ENCODE measurements at places on chromosomes 4 and X.

- DNase-seq, result no peak
Observed at GRCh38 chr4:80532674-80533333, 197.3 kb downstream of the CFAP299 start.

GRCh38 chrX:148659481-148659880 is 159.1 kb downstream of the AFF2 start:
- DNase-seq, result no peak

DNA sequence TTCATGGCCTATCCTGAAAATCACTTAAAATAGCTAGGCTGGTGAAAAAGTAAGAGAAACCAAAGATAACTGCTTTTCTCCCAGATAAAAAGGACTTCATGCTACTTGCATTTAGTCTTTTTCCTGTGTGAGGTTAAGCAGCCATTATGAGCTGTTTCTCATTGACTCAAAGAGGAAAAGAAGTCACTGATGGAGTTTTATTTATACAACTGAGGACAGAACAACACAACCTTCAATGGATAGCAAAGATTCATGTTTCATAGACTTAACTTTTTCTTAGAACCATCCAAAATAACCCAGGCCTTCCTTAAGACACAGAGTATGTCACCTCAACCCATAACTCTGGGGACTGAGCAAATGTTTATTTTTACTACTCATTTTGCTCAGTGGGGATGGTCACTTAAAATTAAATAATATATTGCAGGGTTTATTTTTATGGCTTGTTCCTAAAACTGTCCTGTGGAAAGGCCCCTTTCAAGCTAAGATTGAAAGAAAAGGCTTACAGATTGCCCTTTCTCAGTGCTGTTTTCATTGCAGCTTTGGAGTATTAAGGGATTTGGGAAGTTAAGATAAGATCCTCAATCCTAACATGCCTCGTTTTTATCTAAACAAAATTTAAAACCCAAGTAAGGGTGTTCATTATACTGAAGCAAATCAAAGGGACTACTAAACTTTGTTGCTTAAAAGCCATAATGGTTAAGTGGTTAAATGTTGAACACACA is 252.6 kb upstream of the MAD2L1 start:
- no peak for DNase-seq

DNA sequence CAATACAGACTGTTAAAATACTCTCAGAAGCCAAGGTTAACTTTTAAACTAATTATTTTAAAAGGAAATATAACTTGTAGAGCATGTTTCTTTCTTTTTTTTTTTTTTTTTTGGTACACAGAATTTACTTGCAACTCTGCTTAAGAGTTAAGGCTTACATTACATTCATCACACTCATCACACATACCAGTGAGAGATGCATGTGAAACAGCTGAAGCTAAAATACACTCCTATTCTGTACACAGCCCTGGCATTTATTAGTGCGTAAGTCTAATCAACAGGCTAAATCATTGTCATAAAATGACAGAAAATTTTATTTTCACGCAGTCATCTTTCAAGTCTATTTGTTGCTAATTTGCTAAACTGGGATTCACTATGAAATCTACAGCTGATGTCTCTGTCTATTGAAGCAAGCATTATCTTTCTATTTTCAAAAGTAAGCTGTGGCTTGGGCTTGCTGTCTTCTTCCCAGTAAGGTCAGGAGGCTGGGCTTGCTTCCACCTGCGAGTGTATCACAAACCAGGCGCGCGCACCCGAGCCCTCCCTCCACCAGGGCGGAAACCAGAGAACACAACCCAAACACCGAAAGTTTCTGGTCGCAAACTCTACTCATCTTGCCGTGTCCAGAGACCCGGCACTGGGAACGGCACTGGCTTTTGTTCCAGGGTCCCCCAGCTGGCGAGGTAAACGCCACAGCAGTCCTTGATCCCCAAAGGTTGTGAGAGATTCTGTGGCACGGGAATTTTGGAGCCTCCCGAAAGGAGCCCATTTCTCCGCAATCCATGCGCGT is 3.9 kb downstream of the MAML3 start:
- no peak for DNase-seq

DNA sequence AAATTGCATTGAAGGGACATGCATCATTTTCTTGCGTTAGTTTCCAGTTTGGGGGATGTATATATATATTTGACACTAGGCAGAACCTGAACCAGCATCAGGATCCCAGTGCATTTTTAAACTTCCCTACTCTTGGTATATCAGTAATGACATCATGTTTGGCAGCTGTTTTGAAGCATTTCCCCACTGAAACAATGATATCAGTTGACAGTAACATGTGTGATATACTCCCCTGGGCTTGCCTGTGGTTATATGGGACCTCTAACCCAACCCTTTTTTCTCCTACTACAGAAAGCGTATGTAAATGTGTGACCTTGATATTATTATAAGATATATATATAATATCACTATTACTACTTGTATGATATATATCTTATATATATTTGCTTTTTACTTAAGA is 225.9 kb upstream of the CASK start:
- DNase-seq, result no peak

- no peak for DNase-seq
Observed at GRCh38 chr4:17385403-17385802, 126.5 kb downstream of the QDPR start.

DNA sequence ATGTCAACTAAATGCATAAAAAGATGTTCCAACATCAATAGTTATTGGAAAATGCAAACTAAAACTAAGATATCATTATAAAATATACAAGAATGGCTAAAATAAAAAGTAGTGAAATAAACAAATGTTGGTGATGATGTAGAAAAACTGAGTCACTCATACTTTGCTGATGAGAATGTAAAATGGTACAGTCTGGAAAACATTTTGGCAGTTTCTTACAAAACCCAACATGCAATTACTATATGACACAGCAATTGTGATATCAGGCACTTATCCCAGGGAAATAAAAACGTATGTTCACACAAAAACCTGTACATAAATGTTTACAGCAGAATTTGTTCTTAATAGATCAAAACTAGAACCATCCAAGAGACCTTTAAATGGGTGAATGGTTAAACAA is 182.6 kb downstream of the RTL9 start:
- no peak for DNase-seq

All from NCI-H524 treated with DMSO at 0.1 percent for 48 hours (cell line).